ENCODE measurements at places on chromosomes 1 and 21.

- no peak for DNase-seq
Measured at GRCh38 chr1:248816042-248816851, 9.5 kb downstream of the SH3BP5L start.

GRCh38 chr1:183279835-183280234 is 93.8 kb downstream of the LAMC2 start:
- DNase-seq = no peak

DNA sequence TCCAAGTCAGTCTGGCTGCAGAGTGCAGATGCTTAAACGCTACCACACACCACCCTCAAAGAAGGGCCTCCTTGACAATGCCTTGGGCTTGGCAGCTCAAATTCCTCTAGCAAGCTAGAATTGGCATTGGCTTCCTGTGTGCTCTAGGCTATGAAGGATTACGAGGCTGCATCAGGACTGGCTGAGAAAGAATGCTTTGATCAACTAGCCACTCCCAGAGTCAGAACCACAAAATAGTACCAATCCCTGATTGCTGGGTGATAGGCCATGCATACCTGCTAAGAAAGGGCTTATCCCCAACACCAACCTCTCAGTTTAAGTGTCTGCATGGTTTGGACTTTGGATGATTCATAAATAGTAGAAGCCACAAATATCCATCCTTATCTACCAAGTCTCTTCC is 504.9 kb downstream of the OMA1 start:
- DNase-seq = no peak

DNA sequence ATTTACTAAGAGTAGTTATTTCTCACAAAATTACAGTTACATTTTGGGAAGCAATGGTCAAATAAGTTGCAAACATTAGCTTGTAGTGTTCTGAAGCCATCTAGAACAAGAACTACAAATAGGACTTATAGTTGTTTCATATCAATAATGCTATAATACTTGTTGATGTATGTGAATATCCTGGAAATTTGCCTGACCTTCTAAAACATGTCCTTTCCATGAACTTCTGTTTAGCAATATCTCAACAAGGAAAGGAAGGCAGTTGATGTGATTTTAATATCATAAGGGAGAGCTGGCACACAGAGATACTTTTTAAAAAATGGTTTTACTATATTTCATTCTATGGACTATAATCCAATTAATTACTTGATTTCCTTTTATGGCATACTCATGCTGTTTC is 47.1 kb upstream of the SAMSN1 start:
- no peak for DNase-seq

GRCh38 chr1:167666416-167666815 is 36.4 kb downstream of the RCSD1 start:
- DNase-seq = no peak

DNA sequence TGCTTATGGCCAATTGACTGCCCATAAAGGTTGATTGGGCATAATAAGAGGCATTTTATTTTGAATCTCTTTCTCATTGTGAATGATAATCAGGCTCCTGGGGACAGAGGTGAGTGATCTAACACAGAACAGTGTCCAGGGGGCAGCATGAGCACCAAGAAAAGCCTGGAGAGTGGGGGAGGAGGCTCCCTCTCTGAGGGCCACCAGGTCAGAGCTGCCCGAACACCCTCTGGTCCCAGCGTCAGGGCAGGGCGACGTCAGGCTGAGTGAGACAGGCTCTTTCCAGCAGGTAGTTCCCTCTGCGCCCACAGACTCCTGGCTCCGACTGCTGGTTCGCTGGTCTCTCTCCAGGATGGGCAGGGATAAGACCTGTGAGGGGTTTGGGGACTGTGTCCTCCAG is 250.2 kb upstream of the C1orf174 start:
- no peak for DNase-seq

GRCh38 chr1:54846301-54846700 is 40.7 kb downstream of the DHCR24 start:
- no peak for DNase-seq

- no peak for DNase-seq
Measured at GRCh38 chr1:207389728-207390464, 64.2 kb upstream of the CR2 start.

GRCh38 chr1:221274373-221274772 is 395.1 kb downstream of the HLX start:
- DNase-seq = no peak

DNA sequence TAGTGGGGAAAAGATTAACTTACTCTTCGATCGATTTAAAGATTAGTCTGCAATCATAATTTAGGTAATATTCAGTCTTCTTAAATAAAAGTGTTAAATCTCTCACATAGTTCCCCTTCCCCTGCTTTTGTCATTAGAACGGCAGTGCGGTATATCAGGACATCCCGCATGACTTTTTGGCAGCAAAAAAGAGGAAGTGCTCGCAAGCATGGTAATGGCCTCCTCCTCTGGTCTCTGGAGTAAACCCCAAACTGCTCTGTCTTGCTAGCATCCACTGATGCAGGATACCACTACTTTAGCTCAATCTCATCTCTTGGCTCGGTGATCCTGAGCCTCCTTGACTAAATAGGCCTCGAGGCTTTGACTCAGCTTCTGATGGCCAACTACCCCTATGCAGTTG is 78.7 kb upstream of the VAV3 start:
- no peak for DNase-seq

GRCh38 chr1:86833461-86834215 is 80.3 kb downstream of the SELENOF start:
- peak; percentile 16 for DNase-seq

- DNase-seq = no peak
Measured at GRCh38 chr1:229148743-229149142, 122.2 kb upstream of the RAB4A start.

DNA sequence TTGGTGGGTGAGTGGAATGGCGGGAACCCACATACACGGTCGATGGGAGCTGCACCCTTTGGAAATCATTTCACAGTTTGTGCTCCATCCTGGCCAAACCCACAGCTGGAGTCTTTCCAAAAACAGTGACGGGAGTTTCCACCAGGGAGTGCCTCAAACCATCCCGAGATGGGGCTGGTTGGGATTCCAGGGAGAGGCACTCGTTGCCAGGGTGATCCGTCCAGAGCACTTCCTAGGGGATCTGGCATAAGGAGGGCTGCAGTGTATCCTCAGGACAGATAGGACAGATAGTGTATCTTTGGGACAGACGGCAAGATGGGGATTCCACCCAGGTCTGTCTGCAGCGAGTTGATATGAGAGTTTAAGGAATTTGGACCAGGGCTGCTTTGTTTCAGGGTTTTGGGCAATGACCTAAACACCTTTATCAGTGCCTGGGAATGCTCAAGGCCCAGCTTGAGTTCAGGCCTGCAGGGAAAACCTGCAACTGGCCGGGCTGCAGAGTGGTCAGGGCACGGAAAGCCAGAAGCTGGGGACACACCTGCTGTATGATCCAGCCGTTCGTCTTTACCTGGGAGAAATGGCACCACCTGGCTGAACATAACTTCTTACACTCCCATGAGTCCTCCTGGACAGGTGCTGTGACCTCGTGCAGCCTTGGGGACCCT is 3.4 kb upstream of the POFUT2 start:
- no peak for DNase-seq

- no peak for DNase-seq
Measured at GRCh38 chr1:242245255-242245654, 246.4 kb upstream of the MAP1LC3C start.

- no peak for DNase-seq
Measured at GRCh38 chr1:9143250-9143649, 14.3 kb upstream of the GPR157 start.

- no peak for DNase-seq
Measured at GRCh38 chr21:29145354-29145782, 14.9 kb downstream of the MAP3K7CL start.

DNA sequence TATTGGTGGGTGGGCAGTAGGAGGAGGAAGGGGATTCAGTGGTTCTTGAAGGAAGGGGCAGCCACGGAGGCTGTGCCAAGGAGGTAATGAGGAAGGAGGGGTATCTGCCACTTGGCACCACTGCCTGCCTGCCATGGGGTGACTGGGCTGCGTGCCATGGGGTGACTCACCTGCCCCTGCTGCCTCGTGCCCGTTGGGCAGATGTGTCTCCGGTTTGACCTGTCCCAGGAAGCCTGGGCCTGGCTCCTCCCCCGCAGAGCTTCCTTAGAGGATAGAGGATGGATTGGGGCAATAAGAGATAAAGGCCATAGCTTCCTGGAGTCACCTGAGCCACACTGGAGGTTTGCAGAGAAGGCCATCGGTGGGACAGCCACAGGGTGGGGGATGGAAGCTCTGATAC is 1.7 kb downstream of the PADI3 start:
- no peak for DNase-seq

- no peak for DNase-seq
Measured at GRCh38 chr21:19781881-19782652, 1216.1 kb upstream of the NCAM2 start.

- no peak for DNase-seq
Measured at GRCh38 chr1:169495046-169495775, 9.5 kb upstream of the SLC19A2 start.

DNA sequence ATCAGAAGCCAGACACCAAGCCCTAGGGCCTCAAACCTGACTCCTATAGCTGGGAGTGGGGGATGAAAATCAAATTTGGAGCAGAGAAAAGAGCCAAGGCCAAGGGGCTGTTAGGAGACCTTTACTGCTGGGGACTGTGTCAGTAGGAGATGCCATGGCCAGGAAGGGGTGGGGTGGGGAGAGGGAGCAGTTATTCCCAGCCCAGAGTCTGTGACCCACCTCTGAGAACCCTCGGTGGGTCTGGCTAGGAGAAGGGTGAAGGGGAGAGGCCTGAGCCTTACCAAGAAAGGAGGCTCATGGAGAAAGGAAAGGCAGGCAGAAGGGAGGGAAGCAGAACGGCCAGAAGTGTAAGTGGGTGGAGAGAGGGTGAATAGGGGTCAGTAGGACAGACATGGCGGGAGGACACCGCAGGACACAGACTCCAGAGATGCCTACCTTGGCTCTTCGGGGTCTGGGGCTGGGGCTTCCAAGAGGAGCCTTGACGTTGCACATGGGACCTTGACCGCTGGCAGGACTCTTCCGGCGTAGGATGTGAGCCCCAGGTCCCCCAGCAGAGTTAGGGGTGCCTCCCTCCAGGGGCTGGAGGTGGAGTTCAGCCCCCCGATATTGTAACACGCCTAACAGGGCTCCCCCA is 1.2 kb downstream of the ADAMTS4 start:
- DNase-seq = no peak

DNA sequence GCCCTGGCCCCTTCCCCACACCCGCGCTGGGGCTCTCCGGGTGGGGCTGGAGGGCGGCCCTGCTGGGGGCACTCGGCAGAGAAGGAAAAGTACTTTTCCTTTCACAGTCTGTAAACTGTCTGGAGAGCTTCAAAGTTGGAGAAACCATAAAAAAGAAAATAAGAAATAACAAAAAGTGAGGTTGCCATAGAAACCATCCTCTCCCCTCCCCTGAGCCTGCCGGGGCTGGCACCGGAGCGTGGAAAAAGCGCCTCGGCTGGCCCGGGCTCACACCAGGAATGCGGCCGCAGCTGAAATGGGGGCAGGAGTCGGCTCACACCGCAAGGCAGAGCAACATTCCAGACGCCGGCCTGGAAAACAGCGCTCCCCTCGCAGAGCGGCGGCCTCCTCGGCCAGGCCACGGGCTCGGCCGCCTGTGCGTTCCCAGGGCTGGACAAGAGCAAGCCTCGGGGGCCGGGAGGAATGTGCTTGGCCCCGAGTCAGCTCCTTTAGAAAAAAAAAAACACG is 69.2 kb downstream of the MORN1 start:
- no peak for DNase-seq

- no peak for DNase-seq
Measured at GRCh38 chr1:44784094-44785028, 3.6 kb downstream of the BEST4 start.

DNA sequence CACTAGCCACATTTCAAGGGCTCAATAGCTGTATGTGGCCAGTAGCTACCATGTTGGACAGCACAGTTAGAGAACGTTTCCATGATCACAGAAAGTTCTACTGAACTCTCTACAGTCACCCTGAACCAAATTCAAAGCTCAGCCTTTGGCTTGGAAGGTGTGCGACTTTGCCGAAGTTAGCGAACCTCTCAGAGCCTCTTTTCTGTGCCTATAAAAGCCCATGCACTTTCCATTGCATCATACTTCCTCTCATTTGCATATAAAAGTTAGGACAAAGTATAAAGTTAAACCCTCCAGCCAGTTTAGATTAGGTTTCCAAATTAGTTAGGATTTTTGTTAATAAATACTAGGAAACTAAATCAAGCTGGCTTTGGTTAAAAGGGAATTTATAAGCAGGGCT is 4.7 kb upstream of the SLC1A7 start:
- no peak for DNase-seq

DNA sequence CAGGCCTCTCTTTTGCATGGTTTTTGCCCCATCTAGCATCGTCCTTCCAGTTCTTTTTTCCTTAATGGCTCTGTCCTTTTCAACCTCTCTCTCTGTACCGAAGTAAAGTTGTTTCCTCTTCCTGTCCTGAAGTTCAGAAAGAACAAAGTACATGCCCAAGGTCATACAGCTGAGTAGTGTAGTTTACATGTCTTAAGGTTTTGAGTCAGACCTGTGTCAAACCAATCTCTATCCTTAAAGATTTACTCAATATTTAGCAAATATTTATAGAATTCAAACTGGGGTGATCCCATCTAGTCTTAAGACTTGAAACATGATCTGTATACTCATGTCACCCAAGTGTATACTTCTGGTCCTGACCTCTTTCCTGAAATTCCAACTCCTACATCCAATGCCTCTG is 118.7 kb upstream of the SGIP1 start:
- DNase-seq = no peak

DNA sequence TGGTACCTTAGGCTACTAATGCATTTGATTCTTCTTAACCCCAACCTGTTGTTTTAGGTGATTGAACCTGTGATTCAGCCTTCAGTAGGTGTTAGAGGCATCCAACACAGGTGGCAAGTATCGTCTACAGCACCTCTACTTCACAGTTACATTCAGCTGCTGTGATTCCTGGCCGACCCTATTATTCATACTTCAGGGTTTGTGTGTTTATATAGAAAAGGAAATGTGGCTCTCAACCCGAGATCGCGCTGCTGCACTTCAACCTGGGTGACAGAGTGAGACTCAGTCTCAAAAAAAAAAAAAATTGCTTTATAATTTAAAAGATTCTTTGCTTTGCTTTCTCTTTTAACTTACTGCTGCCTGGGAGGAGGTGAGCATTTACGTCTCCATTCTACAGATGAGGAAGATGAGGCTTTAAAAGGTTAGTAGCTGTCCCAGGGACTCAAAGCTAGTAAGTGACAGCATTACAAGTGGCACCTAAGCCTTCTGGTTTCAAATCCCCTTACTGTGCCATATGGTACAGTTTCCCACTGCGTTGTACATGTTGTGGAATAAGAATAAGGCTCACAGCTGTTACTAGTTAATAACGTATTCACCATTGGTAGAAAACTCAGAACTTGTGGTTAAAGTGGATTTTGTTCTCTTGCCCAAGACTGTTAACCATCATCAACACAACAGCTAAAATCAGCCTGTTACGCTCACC is 9.9 kb upstream of the GPR25 start:
- DNase-seq = no peak

GRCh38 chr21:43745772-43746517 is 27.0 kb downstream of the PDXK start:
- no peak for DNase-seq

- no peak for DNase-seq
Measured at GRCh38 chr1:160606611-160607010, 27.3 kb upstream of the CD84 start.

- no peak for DNase-seq
Measured at GRCh38 chr1:227844320-227845146, 29.1 kb downstream of the PRSS38 start.

Data from stimulated activated CD4-positive, alpha-beta T cell treated with anti-CD3 and anti-CD28 coated beads, TNF-alpha, amount 100 ng/mL, for 1 hour (primary cell).